Activated T-cell treated with anti-CD3 and anti-CD28 coated beads, Interleukin-2, amount 50 U/mL, for 48 hours (primary cell): ENCODE measurements at places on chromosomes 3 and 15.

- DNase-seq: no peak
These were observed 1068.0 kb upstream of the CADM2 start for GRCh38 chr3:83890763-83891135.

- DNase-seq: no peak
These were observed 1428.2 kb upstream of the GBE1 start for GRCh38 chr3:83189634-83190033.

GRCh38 chr3:171654809-171655208 is 155.5 kb downstream of the PLD1 start:
- DNase-seq: no peak

DNA sequence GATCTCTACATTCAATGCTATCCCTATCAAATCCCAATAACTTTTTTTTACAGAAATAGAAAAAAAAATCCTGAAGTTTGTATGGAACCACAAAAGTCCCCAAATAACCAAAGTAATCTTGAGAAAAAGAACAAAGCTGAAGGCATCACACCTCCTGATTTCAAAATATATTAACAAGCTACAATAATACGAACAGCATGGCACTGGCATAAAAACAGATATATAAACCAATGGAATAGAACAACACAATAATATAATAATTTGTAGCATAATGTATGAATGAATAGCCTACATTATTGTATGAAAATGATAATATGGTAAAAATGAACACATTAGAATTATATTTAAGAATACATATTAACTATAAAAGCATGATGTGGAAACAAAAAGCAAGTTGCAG is 76.7 kb upstream of the TMC3 start:
- no peak for DNase-seq

DNA sequence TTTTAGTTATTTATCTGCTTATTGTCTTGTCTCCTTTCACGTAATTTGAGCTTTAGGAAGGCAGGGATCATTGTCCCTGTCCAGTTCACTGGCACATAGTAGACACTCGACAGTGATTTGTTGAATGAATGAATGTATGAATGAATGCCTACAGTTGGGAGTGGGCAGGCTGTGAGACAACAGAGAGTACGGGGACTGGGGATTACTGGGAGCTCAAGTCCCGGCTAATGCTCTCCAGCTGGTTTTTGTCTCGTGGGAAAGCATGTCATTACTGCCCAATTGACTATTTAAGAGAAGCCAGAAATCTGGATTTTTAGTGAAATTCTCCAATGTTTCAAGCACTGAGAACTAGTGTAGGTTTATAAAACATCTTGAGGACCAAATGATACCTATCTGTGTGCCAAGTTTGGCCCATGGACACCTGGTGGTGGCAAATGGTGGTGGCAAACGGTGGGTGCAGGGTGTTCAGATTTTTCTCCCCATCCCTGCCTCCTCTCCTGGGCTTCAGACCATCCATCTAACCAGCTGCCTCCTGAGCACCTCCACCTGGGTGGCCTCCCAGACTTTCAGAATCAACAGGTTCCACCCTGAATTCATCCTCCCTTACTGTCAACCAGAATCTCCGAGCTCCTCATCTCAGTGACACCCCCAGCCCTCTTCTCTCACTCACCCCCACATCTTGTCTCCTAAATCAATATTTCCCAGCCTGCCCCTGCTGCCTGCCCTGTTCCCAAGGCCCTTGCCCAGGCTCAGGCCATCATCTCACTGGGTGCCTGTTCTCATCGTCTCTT is 36.2 kb upstream of the TRH start:
- DNase-seq: no peak

DNA sequence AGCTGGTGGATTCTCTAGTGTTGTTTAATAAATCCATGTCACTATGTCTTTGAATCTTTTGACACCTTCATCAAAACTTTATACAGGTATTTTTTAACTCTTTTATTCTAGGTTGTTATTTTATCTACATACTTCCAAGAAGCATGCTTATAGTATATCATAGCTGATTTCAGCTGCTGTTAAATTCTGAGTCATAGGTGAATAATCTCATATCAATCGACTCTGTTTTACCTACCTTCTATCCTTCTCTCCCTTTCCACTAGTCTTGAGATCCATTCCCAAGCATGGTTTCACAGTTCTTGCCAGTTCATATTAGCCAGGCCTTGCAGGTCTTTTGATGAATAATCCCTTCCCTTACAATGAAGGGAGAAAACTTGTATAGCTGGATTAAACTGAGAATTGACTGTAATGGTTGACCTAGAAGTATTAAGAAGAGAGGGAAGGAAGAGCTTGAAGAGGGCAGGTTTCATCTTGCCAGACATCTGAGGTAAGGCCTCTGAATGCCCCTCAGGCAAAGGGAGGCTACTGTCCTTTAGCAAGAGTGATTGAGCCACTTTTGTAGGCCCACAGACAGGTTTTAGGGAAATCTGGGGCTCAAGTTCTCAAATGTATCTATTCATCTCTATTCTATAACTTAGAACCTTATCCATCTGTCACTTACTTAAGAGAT is 146.4 kb downstream of the EPHA6 start:
- no peak for DNase-seq

DNA sequence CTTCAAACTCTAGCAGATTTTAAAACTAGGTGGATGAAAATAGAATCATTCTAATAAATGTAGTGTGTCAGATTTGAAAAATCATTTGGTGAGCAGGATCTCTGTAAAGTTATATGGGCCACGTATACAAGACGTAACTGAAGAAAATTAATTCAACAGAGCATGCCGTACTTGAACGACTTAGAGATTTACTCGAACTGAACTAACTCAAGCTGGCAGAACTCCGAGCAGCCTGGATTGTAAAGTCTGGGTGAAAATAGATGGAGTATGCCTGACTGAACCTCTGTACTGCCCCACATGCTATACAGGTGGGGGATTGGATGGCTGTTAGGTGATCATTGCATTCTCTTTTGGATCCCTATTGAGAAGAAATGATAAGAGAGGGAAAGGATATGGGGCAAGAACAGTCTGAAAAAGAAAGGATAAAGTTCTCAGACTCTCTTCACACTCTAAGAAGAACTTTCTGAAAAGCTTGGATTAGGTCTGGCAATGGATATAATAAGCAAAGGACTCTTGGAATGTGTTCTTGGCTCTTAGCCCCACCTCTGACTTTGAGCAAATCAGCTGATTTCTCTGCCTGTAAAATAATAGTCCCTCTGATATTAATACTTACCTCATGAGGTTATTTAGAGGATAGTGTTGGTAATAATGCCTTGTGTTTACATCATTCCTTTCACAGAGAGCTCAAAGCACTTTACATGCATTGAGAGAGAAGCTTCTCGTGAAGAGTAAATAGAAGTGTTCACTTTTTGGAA is 147.5 kb downstream of the FILIP1L start:
- no peak for DNase-seq

DNA sequence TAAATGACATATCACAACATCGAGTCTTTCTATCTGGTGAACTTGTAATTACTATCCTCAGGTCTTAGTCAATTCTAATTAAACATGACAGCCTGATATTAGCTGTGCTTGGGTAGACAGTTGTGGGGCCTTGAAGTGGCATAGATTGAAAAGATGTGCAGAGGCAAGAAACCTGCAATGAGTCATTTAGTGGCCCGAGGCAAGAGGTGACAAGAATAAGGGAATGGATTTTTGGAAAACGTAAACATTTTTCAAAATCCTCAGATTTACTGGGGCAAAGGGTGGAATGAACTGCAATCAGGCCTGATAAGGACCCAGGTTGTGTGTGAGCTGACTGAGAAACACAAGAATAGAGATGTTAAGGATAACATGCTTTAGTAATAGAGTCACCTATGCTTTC is 29.5 kb upstream of the ULK4 start:
- DNase-seq: no peak

GRCh38 chr3:170584585-170585007 is 1.3 kb downstream of the SLC7A14 start:
- peak; percentile 63 for DNase-seq

GRCh38 chr3:194323785-194324735 is 27.1 kb downstream of the CPN2 start:
- DNase-seq: peak; percentile 45

GRCh38 chr15:34608517-34608916 is 25.1 kb upstream of the GOLGA8B start:
- no peak for DNase-seq

- DNase-seq: no peak
These were observed 854.1 kb downstream of the NAALADL2 start for GRCh38 chr3:175713268-175713667.

GRCh38 chr3:131547585-131547984 is 44.8 kb upstream of the MRPL3 start:
- DNase-seq: no peak

DNA sequence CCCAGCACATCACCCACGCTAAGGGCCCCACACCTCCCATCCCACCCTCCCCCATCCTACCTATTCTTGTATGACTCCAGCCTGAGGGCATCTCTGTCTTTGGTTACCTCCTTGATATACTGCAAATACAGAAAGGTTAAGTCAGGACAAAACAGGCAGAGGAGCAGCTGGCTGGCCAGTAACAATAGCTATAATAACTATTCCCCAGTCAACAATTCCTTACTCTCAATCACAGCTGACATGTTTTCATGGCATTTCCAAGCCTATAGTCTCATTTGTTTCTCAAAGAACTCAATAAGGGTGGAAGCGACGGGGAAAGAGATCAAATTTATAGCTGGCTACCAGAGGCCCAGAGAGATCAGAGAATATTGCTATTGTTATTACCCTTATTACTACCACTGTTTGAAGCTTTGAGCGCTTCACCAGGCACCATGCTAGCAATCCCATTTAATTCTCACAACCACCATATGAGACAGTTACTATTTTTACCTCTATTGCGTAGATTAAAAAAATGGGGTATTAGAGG is 93.0 kb upstream of the C2CD4B start:
- no peak for DNase-seq

GRCh38 chr3:193590088-193590856 is 2.7 kb upstream of the OPA1 start:
- no peak for DNase-seq

- DNase-seq: no peak
These were observed 108.9 kb downstream of the LRTM1 start for GRCh38 chr3:54818942-54819341.

GRCh38 chr3:15478640-15478979 is 42.9 kb downstream of the COLQ start:
- no peak for DNase-seq

GRCh38 chr3:128503164-128503651 is 10.2 kb upstream of the GATA2 start:
- no peak for DNase-seq

- DNase-seq: peak; percentile 77
These were observed 16.8 kb downstream of the HEMK1 start for GRCh38 chr3:50585919-50586762.

DNA sequence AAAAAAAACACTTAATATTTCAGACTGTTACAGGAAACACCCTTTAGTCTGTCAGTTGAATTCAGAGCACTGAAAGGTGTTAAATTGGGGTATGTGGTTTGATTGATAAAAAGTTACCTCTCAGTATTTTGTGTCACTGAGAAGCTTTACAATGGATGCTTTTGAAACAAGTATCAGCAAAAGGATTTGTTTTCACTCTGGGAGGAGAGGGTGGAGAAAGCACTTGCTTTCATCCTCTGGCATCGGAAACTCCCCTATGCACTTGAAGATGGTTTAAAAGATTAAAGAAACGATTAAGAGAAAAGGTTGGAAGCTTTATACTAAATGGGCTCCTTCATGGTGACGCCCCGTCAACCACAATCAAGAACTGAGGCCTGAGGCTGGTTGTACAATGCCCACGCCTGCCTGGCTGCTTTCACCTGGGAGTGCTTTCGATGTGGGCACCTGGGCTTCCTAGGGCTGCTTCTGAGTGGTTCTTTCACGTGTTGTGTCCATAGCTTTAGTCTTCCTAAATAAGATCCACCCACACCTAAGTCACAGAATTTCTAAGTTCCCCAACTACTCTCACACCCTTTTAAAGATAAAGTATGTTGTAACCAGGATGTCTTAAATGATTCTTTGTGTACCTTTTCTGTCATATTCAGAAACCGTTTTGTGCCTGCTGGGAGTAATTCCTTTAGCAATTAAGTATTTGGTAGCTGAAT is 17.9 kb downstream of the TMEM43 start:
- DNase-seq: peak; percentile 45

GRCh38 chr3:126160243-126161210 is 19.9 kb downstream of the ALDH1L1 start:
- DNase-seq: no peak

DNA sequence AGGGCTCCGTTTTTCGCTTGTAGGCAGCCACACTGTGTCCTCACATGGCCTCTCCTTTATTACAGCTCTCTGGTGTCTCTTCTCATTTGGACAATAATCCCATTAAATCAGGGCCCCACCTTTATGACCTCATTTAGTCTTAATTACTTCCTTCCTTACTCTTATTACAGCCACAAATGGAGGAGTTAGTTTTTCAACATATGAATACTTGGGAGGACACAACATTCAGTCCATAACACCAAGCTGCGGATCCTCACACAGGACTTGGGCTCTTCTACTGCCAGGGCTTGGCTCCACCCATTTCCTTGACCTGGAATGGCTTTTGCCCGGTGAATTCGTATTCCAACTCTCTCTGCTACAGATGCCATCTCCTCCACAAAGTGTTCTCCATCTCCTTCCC is 74.3 kb upstream of the SLC7A14 start:
- DNase-seq: no peak

DNA sequence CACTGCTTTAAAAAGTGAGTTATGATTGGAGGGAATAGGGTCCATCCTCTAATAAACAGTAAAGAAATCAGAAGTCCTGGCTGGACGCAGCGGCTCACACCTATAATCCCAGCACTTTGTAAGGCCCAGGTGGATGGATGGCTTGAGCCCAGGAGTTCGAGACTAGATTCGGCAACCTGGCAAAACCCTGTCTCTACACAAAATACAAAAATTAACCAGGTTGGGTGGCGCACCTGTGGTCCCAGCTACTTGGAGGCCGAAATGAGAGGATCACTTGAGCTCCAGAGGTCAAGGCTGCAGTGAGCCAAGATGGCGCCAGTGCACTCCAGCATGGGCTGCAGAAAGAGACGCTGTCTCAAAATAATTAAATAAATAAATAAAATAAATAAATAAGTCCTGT is 171.2 kb downstream of the POTEB3 start:
- DNase-seq: no peak

DNA sequence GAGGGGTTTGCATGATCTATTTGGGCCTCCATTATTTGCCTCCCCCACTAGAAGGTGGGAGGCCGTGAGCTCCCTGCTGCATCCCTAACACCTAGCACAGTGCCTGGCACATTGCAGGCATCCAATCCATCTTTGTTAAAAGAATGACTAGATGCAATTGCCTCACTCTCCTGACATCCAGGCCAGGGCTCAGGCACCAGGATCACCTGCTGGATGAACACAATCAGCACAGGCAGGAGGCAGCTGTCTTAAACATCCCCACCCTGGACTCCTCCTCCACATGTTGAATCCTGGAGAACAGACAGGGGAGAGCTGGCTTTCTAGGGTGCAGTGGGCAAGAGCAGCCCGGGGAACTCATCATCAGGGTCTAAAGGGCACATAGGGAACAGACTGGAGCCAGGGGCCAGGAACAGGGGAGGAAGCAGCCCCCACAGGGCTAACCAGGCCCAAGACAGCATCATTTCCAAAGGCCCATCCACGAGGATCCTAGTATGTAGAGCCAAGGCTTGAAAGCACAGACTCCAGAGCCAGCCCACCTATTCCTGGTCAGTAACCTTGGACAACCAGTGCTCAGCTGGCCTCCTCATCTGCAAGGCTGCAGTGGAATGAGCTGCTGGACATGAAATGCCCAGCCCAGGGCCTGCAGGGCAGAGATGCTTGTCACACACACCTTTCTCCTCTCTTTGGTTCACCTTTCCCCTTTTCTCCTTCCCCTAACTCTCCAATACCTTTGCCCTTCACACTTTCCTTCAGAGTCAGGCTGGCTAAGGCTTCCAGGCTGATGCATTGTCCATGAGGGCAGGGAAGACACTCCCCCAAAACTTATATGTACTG is 254.4 kb upstream of the TLE3 start:
- DNase-seq: no peak
